ENCODE measurements at places on chromosomes 2 and 18.

DNA sequence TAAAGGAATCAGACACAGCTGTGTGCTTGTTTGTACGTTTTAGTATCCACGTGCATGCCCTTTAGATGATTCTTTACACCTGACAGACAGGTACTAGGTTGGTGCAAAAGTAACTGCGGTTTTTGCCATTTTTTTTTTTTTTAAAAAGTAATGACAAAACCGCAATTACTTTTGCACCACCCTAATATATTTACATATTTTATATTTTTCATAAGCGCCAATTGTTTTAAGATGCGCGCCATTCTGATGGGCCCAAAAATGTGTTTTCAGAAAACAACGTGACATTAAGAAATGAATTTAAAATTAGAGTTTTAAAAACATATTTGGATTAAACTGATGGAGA lies 972 bp upstream of the COBLL1 start:
- no peak for DNase-seq

DNA sequence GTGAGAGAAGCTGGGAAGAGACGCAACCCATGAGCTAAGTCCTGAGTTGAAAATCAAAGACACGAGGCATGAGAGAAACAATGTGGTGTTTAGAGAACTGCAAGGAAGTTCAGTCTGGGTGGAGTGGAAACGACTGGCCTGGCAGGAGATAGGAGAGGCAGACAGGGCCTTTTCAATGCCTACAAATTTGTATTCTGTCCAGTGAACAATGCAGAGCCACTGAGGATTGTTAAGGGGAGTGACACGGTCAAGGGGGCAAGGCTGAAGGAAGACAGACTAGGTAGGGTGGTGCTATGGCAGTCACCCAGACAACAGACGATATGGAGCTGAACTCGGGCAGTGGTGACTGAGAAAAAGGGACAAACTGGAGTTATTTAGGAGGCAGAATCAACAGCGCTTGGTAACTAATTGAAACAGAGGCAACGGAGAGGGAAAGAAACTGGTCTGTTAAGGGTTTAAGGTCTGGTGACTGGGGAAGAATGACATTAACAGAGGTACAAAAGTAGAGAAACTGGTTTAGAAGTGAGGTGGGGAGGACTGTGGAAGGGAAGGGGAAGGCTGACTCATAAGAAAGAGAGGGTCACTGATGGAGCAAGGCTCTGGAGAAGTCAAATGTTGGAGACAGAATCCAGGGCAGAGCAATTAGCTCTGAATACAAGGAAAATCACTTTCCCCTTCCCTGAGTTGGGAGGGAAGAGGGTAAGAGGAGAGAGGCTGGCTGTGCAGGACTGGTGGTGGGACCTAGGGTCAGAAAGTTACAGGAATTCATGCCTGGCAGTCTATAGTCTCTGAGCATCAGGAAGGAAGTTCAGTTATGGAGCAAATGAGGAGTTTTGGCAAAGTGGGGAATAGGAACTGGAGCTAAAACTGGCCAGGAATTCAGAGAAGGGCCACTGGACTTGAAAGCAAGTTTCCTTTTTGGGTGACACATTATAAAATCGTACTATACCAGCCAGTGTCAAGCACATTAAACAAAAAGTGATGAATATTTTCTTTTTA lies 63.4 kb upstream of the CHRNA1 start:
- DNase-seq = no peak

- no peak for DNase-seq
Measured at GRCh38 chr18:24198461-24198860, 59.6 kb downstream of the CABYR start.

DNA sequence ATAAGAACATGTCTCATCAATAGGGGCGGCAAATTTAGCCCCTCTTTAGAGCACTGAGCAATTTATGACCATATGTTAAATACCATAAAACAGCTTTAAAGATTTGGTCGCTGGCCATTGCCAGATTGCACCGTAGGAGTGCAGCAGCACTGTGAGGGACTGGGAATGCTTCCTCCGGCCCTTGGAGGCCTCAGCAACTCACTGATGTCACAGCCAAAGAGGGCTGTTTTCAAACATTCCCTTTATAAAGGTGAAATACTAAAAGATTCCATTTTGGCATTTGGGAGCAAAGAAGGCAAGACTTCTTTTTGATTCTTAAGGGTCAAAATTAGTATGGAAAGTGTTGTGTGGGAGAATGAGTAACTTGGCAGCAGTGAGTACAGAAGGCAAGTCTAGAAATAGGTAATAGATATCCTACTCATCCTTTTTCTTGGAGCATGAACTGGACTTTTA lies 63.7 kb downstream of the BABAM2 start:
- no peak for DNase-seq

All from NCI-H1436 treated with DMSO at 0.1 percent for 48 hours (cell line).